ENCODE measurements at places on chromosomes 13 and 19.
A peak's percentile ranks its signal among the peaks of the same experiment; 100 is the strongest.

DNA sequence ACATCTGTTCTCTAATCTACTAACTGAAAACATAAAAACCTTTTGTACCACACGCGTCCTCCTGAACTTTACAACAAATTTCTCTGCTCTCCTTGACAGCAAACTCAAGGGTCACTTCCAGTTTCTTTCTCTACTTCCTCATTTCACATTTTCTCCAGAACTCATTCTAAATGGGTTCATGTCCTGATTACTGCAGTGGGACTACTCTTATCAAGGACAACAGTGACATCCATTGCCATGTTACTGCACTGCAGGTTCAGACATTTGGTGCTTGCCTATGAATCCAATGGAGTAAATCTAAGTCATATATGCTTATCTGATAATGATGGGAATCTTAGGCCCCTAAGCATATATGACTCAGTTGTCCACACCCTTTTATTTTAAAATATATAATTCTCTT, 35.3 kb downstream of the FPR3 start:
- DNase-seq: no peak

DNA sequence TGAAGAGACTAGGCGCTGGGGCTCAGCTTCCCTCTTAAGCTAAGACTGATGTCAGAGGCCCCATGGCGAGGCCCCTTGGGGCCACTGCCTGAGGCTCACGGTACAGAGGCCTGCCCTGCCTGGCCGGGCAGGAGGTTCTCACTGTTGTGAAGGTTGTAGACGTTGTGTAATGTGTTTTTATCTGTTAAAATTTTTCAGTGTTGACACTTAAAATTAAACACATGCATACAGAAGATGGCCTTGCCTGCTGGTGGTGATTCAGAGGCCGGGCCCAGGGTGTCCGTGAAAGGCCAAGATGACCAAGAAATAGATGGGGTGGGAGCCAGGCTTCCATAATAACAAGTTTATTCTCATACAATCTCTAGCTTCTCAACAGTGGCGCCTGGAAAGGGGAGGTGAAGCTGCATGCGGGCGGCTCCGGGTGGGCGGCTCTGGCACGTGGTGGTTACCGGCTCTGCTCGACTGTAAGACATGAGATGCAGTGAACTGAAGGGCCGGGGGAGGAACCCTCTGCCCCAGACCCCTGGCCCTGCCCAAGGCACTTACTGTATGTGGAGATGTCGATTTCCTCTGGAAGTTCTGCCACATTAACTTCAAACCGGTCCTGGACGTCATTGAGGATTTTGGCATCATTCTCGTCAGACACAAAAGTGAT, 10.5 kb downstream of the DDX39A start:
- DNase-seq: no peak

DNA sequence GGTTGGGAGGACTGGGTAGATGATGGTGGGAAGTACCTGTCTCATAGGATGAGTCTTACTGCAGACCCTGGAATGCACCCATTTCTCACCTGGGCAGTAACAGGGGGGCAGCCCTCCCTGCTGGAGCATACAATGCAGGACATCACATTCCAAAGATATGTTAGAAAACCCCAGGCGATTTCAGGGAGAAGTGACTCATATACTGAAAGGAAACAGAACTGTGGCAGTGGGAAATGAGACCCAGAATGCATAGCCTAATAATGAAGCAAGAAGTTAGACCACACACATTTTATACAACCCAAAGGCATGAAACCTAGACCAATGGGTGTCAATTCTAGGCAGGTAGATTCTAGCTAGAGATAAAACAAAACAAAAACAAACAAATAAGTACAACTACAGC, 402.7 kb downstream of the IRS2 start:
- DNase-seq: no peak

DNA sequence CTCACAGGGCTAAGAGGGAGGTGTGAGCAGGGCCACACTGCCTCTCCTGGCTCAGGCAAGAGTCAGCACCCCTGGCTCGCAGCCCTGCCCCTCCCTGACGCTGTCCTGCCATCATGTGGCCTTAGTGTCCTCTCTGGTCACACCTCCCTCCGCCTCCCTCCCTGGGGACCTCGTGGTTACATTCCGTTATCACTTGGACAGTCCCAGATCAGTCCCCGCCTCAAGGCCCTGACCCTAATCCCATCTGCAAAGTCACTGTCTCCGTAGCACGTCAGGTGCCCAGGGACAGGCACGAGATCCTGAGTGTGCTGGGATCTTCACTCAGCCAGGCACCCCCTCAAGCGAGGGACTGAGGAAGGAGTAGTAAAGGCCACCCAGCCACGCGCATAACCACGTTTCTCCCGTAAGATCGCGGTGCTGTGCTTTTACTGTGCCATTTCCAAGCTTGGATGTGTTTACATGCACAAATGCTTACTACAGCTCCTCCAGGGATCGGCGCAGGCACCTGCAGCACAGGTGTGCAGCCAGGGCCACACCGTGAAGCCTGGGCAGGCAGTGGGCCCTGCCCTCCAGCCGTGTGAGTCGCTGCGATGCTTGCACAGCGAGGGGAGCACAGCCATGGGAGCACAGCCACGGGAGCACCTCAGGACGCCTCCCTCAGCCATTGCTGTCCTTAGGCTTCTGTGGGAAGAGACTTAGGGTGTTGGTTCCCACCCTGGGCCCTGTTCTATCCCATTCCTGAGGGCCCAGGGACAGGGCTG, 10.7 kb upstream of the TMEM255B start:
- DNase-seq: no peak

- no peak for DNase-seq
These were observed 82.1 kb upstream of the FRY start for GRCh38 chr13:31949486-31949885.

GRCh38 chr13:30339738-30340330, 32.5 kb upstream of the KATNAL1 start:
- DNase-seq: no peak

DNA sequence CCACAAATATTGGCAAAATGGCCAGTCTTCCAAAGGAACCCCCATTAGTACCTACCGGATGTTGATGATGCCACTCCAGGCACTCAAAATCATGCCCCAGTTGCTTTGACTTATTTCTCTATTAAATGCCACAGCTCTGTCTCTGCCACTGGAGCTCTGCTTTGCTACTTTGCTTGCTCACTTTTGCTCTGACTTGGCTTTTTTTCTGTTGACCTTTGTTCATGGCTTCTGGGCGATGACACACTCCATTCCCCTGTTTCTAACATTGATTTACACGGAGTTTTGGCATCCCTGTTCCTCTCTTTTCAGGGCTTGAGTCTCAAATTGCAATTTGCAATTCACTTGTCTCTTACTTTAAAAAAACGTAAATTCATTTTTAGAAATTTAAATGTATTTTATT, 217.1 kb upstream of the SPRY2 start:
- DNase-seq: no peak

DNA sequence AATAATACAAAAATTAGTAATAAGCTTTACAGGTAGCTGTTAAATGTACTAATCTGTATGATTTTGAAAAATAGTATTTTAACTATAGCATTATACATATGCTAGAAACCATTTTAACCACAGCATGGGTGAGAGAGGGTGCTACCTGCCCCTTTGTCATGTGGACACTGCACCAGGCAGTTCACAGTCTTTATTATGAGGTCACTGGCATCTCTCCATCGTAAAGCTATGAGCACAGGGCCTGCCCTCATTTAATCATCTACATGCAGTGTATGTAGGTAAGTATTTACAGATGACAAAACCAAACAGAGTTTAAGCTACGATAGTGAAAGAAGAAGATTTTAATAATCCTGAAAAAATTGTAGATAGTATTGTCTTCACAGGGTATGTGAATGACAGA, 21.7 kb downstream of the EDNRB start:
- DNase-seq: no peak

GRCh38 chr13:47241446-47241845, 344.6 kb upstream of the HTR2A start:
- DNase-seq: no peak

DNA sequence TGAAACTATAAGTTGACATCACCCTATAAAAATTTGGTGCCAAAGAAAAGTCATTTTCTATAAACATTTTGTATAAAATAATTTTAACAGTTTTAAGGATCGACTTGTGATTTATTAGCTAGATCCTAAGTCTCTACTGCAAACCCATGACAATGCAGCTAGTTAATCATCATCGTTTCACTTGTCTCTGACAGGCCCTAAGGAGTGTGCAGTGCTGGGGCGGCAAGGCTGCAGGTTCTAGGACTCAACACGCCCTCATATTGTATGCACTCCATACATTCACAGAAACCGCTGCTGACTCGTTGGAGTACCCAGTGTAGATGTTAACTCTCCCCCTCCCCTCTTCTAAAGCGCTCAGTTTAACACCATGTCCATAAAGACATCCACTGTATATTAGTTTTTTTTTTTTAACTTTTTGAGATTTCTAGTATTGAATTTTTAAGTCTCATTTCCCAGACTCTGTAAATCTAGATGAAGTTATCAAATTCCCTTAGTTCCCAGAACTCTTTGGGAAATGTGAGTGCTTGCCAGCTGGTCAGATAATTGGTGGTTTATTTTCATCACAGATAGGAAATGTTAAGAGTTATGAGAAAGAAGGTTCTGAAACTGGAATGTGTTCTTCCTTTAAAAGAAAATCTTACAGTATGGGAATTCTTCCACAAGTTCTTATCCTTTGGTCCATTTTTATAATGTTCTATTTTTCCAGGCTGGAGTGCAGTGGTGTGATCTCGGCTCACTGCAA, 162.8 kb upstream of the RNF113B start:
- no peak for DNase-seq

- no peak for DNase-seq
These were observed 2.4 kb downstream of the TEX101 start for GRCh38 chr19:43416951-43417623.

GRCh38 chr13:109114162-109114561, 484.8 kb downstream of the MYO16 start:
- DNase-seq: no peak

DNA sequence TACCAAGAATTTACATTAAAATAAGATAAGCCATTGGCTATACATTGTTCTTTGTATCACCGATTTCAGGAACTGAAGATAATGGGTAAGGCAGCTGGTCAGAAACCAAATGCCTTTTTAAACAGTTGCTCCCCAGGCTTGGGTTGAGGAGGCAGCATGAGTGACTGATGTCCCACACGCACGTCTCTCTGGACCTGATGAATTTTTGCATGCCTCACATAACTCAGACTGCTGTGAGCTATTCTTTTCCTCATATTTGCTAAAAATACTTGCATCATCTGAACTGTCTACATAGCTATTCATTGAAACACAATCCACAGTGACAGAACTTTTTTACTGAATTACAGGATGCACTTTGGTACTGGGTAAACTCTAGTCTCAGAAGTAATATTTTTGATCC, 123.6 kb upstream of the MAB21L1 start:
- DNase-seq: no peak

DNA sequence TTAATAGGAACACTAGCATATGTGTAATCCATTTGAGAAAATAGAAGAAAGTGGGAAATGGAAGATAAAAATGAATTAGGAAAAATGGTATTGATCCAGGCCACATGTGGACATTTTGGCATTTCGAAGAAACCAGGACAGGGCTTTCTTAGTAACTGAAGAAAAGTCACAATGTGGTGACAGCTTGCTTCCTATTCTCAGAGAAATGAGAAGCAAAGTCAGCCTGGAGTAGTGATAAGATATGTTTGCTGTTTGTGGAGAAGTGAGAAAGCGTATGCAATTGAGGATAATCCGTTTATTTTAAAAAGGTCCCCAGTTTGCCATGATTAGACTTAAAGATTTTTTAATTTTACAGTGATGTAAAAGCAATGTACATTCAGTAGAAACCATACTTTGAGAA, 127.9 kb downstream of the SLITRK6 start:
- no peak for DNase-seq

GRCh38 chr13:109728791-109729731, 57.3 kb downstream of the IRS2 start:
- no peak for DNase-seq

DNA sequence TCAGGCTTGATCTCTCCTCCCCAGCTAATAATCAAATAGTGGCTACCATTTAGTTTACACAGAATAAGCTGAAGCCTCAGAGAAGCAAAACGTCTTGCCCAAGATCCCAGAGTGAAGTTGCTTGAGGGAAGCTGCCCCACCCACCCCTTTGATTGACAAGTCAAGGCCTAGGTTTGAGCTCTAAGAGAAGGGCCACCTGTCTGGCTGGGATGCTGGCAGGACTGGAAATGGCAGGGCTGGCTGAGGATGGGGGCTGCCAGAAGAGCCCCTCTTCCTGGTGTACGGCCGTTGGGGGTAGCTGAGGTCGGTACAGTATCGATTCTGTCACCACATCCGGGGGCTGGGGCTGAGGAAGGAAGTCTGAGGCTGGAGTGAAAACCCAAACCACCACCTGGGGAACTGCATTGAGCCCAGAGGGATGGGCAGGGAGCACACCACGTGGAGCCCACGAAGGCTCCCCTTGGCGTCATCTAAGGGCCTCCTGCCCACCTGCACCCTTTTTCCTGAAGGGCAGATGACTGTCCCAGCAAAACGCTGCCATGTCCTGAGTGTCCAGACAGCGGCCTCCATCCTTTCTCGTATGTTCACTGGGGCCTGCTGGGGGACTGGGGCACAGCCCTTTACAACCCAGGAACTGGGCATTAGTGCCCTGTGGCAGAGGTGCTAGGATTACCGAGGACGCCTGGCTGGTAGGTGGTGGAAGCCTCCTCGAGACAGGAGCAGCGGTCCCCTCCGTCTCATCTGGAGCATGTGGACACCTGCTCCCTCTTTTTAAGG, 1.4 kb upstream of the PRKD2 start:
- DNase-seq: peak; percentile 42

DNA sequence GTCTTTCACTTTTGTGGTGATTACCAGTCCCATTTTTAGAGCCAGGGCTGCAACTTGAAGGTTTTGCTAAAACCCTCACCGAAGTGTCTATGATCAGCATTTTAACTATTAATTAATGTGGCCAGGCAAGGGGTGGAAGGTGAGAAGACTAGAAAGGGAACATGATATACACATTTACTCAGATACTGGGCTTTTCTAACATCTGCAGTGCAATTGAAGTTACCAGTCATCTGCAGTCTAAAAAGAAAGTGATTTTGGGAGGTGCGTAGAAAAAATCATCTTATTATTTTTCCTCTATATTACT, 481 bp downstream of the ALOX5AP start:
- no peak for DNase-seq

GRCh38 chr19:18017275-18018083, 9.5 kb downstream of the ARRDC2 start:
- DNase-seq: no peak

DNA sequence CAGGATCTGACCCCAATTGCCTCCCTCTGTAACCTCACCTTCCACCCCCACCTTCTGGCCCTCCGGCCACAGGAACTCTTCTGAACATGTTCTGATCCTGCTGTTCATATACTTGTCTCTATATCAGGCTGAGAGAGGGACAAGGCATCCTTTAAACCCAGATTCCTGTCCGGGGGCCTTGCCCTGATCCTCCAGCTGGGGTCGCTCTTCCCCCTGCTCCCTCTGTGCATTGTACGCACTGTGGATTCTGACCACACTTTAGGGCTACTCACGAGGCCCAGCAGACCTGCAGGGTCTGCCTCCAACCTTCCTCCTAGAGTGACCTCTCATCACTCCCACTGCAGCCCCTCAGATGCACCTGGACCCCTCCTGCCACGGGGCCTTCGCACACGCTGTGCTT, 269.3 kb downstream of the UQCRFS1 start:
- no peak for DNase-seq
